Naive thymus-derived CD4-positive, alpha-beta T cell (primary cell): ENCODE measurements at places on chromosomes 5 and 9.

GRCh38 chr5:83444445-83444844 is 27.1 kb upstream of the VCAN start:
- no peak for DNase-seq

GRCh38 chr9:92328225-92328624 is 2.5 kb downstream of the CENPP start:
- DNase-seq = no peak

- no peak for DNase-seq
These were observed 10.2 kb downstream of the ZNF608 start for GRCh38 chr5:124736082-124736804.

GRCh38 chr9:115880221-115880885 is 273.2 kb upstream of the PAPPA start:
- no peak for DNase-seq

DNA sequence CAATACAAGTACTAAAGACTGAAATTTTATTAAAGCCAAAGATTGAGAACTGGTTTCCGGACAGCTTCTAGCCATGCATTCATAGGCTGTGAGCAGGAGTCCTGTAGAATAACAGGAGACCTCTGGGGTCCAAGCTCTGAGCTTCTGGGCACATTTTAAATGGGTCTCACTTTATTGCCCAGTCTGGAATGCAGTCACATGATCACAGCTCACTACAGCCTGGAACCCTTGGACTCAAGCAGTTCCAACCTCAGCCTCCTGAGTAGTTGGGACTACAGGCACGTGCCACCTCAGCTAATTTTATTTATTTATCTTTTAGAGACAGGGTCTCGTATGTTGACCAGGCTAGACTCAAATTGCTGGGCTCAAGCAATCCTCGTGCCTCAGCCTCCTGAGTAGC is 15.4 kb downstream of the CDKN2AIPNL start:
- no peak for DNase-seq

DNA sequence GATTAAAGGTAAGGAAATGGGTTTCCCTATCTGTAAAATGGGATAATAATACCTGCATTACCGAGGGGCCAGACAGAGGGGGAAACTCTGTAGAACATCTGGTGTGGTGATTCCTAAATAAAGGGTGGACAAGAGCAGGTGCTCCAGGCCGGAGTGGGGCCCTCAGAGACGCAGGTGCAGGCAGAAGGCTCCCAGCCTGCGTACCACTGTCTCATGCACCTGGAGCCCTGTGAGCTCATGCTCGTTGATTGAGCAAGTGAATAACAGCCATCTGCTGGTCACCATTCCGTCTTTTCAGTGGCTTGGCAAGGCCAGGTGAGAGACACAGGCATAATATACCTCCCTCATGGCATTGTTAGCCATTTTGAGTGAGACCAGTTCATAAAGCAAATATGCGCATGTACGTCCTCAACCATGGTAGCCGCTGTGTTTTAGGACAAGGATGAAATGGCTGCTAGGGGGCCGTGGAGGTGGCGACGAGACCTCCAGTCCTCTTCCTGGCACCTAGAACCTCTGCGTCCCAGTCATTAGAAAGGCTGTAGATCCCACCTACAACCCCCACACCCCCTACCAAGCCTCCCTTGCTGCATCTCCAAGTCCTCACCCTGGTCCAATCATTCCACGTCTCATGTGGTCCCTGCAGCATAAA is 198.0 kb upstream of the MVB12B start:
- no peak for DNase-seq

DNA sequence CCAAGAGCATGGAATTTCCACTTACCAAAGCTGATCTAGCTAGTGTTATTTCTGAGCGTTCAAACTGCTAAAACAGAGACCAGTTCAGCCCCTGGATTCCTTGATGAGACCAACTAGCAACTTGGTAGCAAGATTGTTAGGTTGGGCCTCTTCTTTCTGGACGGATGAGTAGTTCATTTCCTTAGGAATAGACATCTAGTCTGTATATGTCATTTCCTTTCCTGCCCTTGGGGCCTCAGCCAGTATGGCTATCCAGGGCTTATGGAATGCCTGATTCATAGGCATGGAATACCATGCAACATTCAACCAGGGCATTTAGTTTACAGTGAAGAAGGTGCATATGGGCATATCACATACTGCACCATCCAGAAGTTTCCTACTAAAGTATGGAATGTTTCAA is 14.5 kb upstream of the LPAR1 start:
- DNase-seq = no peak

DNA sequence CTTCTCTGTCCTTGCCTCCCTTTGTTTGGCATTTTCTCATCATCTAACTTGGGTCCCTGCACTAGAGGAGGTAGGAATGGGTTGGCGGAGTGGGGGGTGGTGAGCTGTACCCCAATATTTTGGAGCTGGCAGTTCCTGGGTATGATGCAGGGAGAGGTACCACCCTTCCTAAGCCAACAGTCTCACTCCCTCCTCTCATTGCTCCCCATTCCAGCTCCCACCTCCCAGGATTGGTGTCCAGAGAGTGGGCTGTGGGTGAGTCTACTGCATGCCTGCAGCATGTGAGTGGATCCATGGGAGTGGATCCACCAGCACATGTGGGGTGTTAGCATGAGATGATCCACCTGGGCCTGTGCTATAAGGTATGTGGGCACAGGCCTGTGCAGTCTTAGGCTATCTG is 22.2 kb upstream of the MYORG start:
- no peak for DNase-seq

DNA sequence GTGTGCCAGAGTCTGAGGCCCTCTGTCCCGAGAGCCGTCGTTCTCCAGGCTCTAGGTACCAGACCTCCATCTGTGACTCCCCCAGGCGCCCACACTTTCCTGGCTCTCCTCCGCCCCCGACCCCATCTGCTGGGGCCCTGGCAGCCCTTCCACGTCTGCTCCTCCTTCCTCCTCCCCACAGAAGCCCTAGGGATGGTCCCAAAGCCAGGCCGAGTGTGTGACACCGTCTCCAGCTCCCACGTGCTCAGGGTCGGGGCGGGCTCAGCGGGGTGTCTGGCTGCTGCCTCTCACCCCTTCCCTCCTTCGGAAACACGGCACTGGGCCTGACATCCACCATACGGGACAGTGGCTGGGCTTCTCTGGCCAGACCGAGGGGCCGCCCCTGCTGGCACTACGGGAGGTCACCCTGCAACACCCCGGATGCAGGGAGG is 20.5 kb upstream of the SLC6A19 start:
- no peak for DNase-seq

GRCh38 chr5:133801955-133802751 is 166.3 kb downstream of the C5orf15 start:
- no peak for DNase-seq

DNA sequence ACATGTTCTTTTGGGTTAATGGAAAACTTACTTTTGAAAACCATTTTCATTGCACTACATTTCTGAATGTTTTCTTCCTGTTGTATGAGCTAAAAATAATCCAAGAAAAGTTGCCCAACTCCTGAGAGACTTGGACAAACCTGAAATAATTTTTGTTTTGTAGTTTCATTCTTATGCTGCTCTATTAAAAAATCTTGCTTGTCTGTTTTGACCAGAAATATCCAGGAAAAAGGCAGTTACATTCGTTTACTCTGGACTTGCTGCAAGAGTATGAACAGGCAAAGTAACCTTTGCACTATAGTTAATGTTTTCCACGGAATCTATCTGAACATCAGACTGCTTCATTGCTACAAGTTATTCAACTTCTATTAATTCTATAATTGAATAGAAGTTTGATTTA is 200.1 kb upstream of the DAB2 start:
- no peak for DNase-seq

GRCh38 chr5:16673241-16674201 is 56.7 kb upstream of the RETREG1 start:
- DNase-seq = peak; percentile 49

DNA sequence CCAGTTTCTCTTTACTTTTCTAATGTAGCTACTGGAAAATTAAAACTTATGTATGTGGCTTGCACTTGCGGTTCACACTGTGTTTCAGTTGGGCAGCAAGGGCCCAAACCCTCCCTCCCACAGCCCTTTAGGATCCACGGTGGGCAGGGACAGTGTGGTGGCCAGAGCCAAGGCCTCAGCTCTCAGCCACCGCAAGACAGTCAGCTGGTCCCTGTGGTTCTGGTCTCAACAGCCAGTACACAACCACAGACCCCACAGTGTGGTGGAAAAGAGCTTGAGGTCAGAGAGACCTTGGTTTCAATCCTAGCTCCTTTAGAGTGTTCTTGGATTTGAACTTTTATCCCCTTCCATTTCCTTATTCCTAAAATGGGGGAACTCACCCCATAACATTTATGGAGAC is 153.0 kb upstream of the SMIM23 start:
- no peak for DNase-seq

DNA sequence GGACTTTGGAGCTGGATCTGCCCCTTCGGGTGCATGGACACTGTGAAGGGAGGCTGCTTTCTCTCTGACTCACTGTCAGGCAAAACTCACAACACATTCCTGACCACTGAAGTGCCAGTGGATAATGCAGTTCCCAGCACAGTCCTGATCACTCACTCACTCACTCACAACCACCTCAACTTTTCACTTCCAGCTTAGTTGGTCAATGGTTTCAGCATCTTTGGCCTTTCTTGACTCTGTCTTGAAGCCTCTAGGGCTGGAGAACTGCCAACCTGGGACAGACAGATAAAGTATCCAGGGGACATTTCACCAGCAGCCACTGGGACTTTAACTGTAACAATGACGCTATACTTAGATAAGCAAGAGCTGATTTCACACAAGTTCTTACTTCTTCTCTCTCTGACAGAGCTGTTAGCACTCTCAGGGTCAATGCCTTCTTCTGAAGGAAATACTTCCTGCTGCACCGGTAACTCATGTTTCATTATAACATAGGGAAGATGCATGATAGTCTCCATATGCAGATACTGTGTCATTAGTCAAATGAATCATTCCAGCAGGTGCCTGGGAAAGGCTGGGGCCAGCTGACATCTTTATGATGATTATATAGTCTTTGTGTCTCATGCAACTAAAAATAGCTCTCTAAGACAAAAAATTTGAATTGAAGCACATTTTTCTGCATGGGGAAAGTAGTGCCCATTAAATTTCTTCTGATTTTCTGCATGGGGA is 499.0 kb downstream of the SEMA5A start:
- no peak for DNase-seq

GRCh38 chr5:42810834-42811590 is 680 bp downstream of the SELENOP start:
- DNase-seq = no peak

DNA sequence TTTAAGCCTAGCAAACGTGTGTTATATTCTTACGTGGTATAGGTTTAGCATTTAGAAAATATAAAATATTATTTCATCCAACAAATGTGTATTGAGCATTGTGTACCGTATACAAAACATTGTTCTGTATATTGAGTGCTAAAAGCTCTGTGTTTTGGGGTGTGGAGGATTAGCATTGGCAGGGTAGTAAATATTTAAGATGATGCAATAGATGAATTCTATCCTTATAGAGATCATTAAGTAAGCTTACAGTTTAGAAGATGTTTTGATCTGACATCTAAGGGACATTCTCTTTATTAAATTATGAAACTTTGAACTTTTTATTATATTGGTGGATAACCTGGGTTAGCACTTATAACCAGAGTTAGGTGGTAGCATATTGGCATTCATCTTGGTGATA is 48.5 kb upstream of the GLIPR2 start:
- DNase-seq = no peak

DNA sequence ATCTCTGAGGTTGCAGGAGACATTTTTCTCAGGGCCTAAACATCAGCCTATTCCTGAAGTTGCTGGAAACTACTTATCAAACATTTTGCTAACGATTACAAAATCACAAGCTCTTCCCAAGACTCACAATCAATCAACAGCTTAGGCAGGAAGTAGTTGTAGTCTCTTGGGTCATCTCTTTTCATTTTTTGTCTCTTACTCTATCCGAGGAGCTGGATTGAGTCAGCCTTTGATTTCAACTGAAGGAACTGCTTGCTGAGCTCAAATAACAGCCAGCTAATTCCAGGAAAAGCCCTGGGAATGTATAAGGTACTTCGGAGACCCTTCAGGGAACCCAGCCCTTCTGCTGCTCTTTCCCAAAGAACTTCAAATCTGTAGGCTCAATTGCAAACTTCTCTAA is 398.9 kb downstream of the PLK2 start:
- DNase-seq = no peak

DNA sequence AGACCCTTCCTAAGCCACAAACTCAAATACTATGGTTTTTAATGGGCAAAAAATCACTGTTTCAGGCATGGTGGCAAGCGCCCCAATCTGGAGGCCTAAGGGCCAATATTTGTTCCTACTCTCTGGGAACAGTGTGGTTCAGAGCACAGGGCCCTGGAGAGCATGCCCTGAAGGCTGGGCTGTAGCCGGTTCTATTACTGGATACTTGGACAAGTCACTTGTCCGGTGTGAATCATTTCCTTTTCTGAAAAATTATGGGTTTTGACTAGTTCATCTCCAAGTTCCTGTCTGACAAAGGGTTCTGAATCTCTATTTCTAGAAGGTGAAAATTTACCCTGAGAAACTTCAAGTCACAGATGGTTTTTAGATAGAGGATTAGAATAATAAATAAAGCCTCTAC is 75.0 kb downstream of the OTULIN start:
- DNase-seq = no peak

DNA sequence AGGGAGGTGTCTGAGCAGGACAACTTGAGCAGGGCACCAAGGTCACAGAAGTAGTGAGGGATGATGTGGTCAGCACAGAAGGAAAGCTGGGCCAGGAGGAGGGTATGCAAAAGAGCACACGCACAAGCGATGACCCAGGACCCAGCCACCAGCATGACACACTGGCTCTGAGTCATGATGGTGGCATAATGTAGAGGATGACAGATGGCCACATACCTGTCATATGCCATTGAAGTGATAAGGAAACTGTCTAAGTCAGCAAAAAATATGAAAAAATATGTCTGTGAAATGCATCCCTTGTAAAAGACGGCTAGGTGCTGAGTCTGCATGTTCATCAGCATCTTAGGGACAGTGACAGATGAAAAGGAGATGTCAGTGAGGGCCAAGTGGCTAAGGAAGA is 380 bp downstream of the OR1J1 start:
- no peak for DNase-seq

DNA sequence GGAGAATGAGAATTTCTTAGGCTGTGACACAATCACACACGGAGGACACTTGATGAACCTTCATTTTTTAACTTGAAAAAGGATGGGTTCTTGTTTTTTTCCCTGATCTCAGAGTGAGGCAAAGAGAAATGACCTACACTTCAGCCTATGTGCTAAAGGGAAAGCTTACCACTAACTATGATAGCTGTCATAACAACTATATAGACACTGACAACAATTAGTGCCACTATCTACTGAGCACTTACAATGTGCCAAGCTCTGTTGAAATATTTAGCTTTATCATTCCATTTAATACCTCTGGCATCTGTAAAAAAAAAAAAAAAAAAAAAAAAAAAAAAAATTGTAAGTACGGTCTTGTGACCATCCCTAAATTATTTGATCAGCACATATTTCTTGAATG is 135.9 kb upstream of the WWC1 start:
- no peak for DNase-seq

- no peak for DNase-seq
These were observed 356.7 kb downstream of the NDUFS4 start for GRCh38 chr5:53917095-53917494.
